ENCODE measurements at places on chromosomes 4 and X.

GRCh38 chr4:89295415-89295927 is 12.1 kb downstream of the GPRIN3 start:
- H3K4me3 ChIP-seq: no peak overlapping the region
- H3K36me3 ChIP-seq: no peaks in the 10 kb centered on the region
- H3K27me3 ChIP-seq: no peaks in the 10 kb centered on the region

DNA sequence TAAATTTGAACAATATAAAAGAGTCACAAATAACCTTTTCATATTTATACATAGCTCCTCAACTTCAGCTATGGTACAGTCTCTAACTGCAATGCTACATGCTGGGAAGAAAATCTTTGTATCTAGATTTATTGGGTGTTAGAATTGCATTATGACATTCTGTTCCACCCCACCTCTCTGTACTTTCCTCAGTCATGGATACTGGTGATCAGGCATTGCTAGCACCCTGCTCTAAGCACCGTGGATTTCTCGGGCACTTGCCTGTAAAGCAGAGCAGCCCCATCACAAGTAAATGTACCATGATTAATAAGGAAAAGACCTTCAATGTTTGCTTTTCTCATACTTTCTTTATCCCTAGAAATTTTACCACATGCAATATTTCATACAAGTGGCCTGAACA is 1028.9 kb upstream of the INTU start:
- no peak overlapping the region for H3K4me3 ChIP-seq
- DNase-seq: no peak
- H3K4me1 ChIP-seq: no peaks in the 10 kb centered on the region

GRCh38 chrX:95383778-95384177 is 1300.9 kb upstream of the DIAPH2 start:
- no peaks in the 10 kb centered on the region for H3K36me3 ChIP-seq
- H3K4me3 ChIP-seq: no peak overlapping the region
- H3K27me3 ChIP-seq: no peaks in the 10 kb centered on the region
- no peak overlapping the region for H3K27ac ChIP-seq

GRCh38 chrX:110359273-110359672 is 625 bp downstream of the RTL9 start:
- H3K4me1 ChIP-seq: no peaks in the 10 kb centered on the region
- H3K36me3 ChIP-seq: no peaks in the 10 kb centered on the region
- no peak overlapping the region for H3K4me3 ChIP-seq
- DNase-seq: no peak

DNA sequence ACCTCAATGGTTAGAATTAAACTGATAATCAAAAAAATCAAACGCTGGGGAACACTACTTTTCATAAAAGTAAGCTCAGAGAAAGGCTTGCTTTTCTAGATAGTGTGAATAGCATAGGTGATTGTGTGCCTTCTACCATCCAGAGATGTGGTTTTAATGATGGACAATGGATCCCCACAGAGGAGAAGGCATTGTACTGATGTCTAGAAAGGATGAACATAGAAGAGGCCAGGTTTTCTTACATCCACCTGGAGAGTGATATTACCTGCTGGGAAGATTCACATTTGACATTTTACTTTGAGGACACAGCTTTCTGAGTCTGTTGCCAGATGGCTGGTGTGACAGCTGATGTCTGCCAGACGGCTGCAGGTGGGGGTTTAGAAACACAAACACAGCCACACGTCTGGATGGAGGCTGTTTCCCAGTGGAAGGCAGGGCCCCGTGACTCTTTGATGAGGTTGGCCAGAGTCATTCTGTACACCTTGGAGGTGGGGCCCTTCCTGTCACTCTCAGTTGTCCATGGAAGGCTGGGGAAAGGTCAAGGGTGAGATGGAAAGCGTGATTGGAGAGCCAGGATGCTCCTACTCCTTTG is 114.4 kb downstream of the PSAPL1 start:
- no peak for DNase-seq
- no peak overlapping the region for H3K27ac ChIP-seq
- no peaks in the 10 kb centered on the region for H3K27me3 ChIP-seq
- no peak overlapping the region for H3K4me3 ChIP-seq
- no peaks in the 10 kb centered on the region for H3K4me1 ChIP-seq
- no peaks in the 10 kb centered on the region for H3K36me3 ChIP-seq

DNA sequence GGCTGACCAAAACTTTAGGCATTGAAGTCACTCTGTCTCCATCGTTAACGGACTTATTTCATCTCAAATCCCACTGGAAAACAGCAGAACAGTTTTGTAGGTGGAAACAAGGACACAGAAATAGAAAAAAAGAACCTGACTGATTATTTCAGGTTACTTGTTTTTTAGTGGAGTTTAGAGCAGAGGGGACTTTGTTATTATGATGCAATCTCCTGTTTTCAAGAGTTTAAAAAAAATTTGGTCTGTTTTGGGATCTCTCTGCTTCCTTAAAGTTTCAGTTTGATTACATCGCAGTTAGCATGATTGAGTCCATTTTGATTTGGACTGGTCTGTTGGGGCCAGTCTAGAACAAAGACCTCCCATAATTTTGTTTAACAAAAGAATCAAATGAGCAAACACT is 13.6 kb downstream of the PROM1 start:
- no peak for DNase-seq
- no peak overlapping the region for H3K27ac ChIP-seq
- H3K4me1 ChIP-seq: no peaks in the 10 kb centered on the region
- no peak overlapping the region for H3K4me3 ChIP-seq
- no peaks in the 10 kb centered on the region for H3K36me3 ChIP-seq

DNA sequence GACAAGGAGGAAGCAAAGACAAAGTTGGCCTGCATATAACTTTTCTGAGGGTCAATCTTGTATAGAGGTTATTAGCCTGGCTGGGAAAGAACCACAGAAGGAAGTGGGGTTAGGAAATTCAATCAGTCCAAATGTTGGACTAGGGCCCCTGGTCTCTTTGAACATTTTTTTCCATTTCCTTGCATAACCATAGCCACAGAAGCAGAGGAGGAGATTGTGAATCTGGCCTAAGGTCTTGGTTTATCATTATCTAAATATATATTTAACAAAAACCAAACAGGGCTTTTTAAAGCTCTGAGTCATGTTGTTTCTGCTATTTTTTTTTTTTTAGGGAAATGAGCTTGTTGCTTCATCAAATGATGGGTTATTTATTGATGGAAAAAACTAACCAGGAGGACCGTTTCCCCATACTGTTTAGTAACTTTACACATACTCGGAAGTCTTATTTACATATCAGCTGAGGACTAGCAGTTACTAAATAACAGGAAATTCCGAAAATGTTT is 97.7 kb upstream of the ACSL4 start:
- no peaks in the 10 kb centered on the region for H3K27me3 ChIP-seq
- H3K4me3 ChIP-seq: no peak overlapping the region
- no peak for DNase-seq
- H3K36me3 ChIP-seq: no peaks in the 10 kb centered on the region

DNA sequence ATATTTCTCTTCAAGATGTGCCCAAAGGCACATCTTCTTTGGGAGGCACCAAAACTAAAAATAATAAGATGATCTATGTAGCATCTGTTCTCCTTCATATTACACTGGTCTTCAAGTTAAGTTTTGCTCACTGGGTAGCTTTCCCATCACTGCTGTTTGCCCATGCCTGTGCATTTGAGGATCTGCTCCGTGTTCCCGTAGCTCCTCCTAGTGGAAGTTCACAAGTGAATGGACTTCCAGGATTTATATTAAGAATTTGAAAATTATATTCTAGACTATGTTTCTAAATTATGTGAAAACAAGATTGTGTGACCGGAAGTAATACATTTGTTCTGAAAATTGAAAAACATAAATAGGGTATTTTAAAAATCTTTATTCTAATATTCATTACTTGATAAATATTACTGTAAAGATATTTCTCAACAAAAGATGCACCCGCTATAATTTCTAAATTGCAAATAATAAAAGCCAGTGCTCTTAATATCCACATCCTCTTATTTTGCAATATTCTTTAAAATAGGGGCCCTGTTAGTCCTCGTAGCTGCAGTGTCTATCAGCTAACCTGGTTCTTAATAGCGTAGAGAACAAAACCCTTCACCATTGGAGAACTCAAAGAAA is 147.7 kb downstream of the RBM46 start:
- H3K4me1 ChIP-seq: no peaks in the 10 kb centered on the region
- H3K27ac ChIP-seq: no peak overlapping the region
- H3K4me3 ChIP-seq: no peak overlapping the region

DNA sequence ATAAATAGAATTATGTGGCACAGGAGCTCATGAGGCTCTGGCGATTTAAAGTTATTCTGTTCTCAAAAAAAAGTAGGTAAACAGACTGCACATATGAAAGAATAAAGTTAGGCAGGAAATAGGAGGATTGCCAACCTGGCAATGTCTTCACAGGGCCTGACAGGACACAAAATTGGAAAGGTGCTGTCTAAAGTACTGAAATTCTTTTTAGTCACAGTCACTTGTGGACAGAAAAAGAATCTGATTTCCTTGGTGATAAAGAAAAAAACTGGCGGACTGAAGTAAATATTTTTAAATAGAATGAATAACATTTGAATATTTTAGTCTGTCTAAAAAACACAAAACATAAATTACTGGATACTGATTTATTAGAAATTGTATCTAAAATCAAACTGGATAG is 124.4 kb downstream of the VEGFC start:
- no peak overlapping the region for H3K27ac ChIP-seq
- no peak overlapping the region for H3K4me3 ChIP-seq
- H3K36me3 ChIP-seq: no peaks in the 10 kb centered on the region
- DNase-seq: no peak
- H3K4me1 ChIP-seq: no peaks in the 10 kb centered on the region

DNA sequence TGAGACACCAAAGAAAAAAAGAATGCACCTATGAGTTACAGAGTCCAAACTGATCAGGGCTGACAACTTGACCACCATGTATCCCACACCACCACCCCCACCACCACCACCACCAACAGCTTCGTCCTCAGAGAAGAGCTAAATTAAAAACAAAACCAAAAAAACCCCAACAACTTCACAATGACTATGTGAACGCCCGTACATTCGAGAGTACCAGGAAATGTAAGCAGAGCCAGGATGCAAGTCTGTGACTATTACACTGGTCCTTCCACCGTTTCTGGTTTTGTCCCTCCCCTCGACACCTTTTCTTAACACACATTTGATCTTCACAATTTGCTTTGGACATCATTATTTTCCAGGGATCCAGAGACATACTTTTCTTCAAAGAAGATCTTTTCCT is 51.0 kb downstream of the WFS1 start:
- no peaks in the 10 kb centered on the region for H3K4me1 ChIP-seq
- no peak for DNase-seq
- H3K27me3 ChIP-seq: no peaks in the 10 kb centered on the region
- no peak overlapping the region for H3K27ac ChIP-seq

DNA sequence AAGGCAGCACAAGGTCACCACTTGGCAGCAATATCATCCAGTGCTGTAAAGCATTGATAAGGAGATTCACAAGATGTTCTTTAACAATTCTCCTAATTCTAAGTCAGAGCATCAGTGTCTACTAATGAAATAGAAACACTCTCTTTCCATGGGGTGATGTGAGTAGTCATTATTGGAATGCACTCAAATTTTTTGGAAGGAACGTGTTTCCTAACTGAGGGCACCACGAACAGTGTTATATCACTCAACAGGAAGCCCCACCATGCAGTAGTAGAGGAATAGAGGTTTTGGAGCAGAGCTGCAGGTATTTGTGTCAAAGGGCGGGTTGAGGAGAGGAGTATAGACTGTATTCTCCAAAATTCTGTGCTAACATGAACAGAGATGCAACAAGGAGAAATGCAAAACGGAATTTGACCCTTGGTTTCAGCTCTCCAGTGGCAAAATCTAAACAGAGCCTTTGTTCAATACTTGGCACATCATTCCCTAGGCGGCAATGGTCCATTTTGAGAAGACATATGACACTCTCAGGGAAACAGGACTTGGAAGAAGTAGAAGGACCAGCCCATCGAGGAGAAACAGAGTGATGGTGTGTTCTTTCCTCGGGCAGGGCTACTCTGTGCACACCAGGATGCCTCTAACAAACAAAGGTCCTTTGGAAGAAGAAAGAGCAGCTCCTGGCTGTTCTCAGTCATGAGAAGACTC is 98.9 kb downstream of the CPEB2 start:
- H3K27ac ChIP-seq: no peak overlapping the region
- H3K4me1 ChIP-seq: no peaks in the 10 kb centered on the region
- no peaks in the 10 kb centered on the region for H3K27me3 ChIP-seq
- DNase-seq: no peak
- no peaks in the 10 kb centered on the region for H3K36me3 ChIP-seq

GRCh38 chrX:47814851-47815250 is 21.9 kb upstream of the ZNF81 start:
- no peaks in the 10 kb centered on the region for H3K27me3 ChIP-seq
- H3K4me1 ChIP-seq: no peaks in the 10 kb centered on the region
- no peak overlapping the region for H3K27ac ChIP-seq
- no peaks in the 10 kb centered on the region for H3K36me3 ChIP-seq

GRCh38 chrX:154379569-154379951 is 465 bp downstream of the EMD start:
- no peaks in the 10 kb centered on the region for H3K27me3 ChIP-seq
- H3K4me3 ChIP-seq: peak overlapping the region; percentile 64
- no peak for DNase-seq
- H3K27ac ChIP-seq: peak overlapping the region; percentile 98
- no peaks in the 10 kb centered on the region for H3K36me3 ChIP-seq

DNA sequence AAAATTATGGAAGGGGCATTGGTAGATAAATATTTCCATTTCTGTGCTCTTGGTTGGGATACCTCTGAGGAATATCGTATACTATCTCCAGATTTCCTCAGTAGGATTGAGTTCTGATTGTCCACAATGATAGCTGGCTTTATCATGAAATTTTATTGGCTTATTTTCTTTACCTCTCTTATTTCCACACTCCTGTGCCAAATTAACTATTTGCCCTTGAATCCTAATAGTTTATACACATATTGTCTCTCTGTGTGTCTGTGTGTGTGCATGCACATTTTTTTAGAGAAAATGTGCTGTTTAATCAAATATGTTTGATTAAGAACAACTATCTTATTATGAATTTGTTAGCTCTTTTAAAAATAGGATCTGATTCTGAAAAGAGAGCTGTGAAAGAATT is 271.6 kb downstream of the DTHD1 start:
- H3K27me3 ChIP-seq: no peaks in the 10 kb centered on the region
- no peak for DNase-seq
- no peak overlapping the region for H3K4me3 ChIP-seq
- no peaks in the 10 kb centered on the region for H3K4me1 ChIP-seq

DNA sequence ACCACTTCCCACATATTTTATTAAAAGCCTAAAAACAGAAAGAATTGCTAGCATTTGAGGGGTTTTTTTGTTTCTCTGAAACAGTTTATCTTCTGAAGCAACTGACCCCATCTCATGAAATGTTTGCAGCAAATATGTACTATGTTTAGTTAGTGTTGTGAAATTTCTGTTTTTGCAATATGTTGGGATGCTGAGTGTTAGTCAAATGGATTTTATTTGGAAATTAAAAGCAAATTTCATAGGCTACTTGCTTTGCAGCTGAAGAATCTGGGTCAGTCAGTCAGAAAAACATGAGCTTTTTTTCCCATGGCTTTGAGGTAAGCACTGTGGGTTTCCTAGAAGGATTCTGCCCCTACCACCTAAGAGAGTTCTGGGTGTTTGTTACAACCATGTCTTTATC is 184.9 kb upstream of the DKK2 start:
- H3K27me3 ChIP-seq: no peaks in the 10 kb centered on the region
- no peaks in the 10 kb centered on the region for H3K36me3 ChIP-seq
- DNase-seq: no peak
- H3K4me3 ChIP-seq: no peak overlapping the region
- no peaks in the 10 kb centered on the region for H3K4me1 ChIP-seq
- H3K27ac ChIP-seq: no peak overlapping the region

- no peak overlapping the region for H3K4me3 ChIP-seq
- H3K27ac ChIP-seq: no peak overlapping the region
- no peaks in the 10 kb centered on the region for H3K4me1 ChIP-seq
- no peaks in the 10 kb centered on the region for H3K27me3 ChIP-seq
- H3K36me3 ChIP-seq: no peaks in the 10 kb centered on the region
Measured at GRCh38 chr4:56701644-56702043, 20.5 kb upstream of the HOPX start.

Data from ascending aorta (tissue), 2 donors.